ENCODE measurements at places on chromosomes 12 and 14. TPM values are rescaled to one million over a fixed set of nuclear protein-coding genes. Genes with fewer than 3 reads are reported as not detected.

- H3K4me1 ChIP-seq = no peaks in the 10 kb centered on the region
- H3K36me3 ChIP-seq = no peaks in the 10 kb centered on the region
- H3K27ac ChIP-seq = no peak overlapping the region
Observed at GRCh38 chr12:1517734-1518525, 76.5 kb downstream of the FBXL14 start.

DNA sequence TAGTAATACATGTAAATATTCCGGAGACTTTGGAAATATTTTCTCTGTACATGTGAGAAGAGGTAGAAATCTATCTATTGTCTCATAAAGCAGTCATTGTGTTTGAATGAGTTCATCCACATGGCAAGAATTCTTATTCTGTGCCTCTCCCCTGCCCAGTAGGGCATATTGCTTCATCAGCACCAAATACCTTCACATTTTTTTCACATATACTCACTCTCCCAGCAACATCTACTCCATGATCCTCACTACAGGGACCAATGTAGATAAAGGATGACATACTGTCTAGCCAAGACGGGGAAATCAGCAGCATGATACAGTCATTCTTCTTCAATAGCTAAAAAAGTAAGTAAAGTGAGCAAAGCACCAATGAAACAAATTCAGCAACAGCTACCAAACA lies 1.3 kb upstream of the TAS2R14 start:
- H3K27ac ChIP-seq = no peak overlapping the region
- H3K27me3 ChIP-seq = no peaks in the 10 kb centered on the region
- no peak for DNase-seq
- H3K4me3 ChIP-seq = no peak overlapping the region

DNA sequence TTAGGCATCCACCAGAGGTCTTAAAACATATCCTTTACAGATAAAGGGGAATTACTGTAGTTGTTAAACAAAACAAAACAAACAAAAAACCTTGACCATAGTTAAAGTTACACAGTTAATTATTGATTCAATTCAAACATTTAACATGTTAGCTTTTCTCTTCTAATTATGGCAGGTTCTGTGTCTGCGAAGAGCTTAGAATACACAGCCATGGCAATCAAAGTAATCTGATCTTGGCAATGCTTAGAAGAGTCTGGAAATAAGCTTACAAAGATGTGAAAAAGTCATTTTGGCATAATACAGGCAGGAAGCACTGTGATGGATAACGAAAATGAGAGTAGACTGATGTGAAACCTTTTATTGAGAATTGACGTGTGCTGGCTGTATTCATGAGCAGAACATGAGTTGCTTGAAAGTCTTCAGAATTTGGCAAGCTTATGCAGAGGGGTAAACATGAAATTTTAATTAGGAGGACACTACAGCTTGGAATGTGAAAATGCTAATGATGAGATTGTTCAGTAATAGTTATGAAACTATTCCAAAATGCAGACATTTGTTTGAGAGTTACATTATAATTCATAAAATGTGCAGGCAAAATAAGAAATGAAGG lies 629.6 kb downstream of the FSCB start:
- no peaks in the 10 kb centered on the region for H3K27me3 ChIP-seq
- no peak overlapping the region for H3K4me3 ChIP-seq
- no peak for DNase-seq
- no peaks in the 10 kb centered on the region for H3K36me3 ChIP-seq
- H3K4me1 ChIP-seq = no peaks in the 10 kb centered on the region

SCARB1 gene
- 11.1 TPM for total RNA-seq

RFX4 gene
- total RNA-seq = not detected

DNA sequence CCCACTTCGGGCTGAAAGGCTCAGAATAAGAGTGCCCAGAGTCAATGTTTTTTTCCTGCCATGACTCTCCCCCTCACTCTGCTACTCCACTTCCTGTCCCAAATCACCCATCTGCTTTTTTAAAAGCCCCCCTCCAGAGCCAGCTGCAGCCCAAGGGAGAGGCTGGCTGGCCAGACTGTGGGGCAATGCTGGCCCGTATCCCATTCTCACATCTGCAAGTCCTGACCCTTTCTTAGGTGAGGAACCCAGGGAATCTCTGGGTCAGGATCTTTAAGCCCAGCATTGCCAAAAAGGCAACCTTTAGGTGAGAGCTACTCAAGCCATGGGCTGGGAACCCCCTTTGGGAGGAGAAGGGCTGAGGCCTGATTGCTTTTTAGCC lies 1.7 kb upstream of the ITGA5 start:
- H3K27me3 ChIP-seq = no peaks in the 10 kb centered on the region
- peak overlapping the region; percentile 89 for H3K27ac ChIP-seq
- DNase-seq = no peak
- H3K4me1 ChIP-seq = peaks cover 92% of the 10 kb centered on the region

DNA sequence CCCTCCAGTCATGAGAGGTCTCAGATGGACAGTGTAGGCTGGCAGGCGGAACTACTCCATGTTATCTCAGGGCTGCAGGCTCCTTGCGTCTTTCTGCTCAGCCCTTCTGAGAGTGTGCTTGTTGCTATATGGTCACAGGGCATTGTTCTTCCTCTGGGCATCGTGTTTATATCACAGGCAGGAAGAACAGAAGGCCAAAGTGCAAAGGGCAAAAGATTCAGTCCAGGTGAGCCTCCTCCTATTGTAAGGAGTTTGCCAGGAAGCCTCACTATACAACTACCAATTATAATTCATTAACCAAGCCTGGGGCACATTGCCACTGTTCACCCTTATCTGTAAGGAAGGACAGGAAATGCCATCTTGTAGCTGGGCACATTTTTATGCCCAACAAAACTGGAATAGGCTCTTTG lies 195.5 kb upstream of the KITLG start:
- H3K36me3 ChIP-seq = no peaks in the 10 kb centered on the region
- H3K4me1 ChIP-seq = no peaks in the 10 kb centered on the region
- no peaks in the 10 kb centered on the region for H3K27me3 ChIP-seq
- no peak overlapping the region for H3K27ac ChIP-seq

GLI1 gene
- 0.93 TPM for total RNA-seq

DNA sequence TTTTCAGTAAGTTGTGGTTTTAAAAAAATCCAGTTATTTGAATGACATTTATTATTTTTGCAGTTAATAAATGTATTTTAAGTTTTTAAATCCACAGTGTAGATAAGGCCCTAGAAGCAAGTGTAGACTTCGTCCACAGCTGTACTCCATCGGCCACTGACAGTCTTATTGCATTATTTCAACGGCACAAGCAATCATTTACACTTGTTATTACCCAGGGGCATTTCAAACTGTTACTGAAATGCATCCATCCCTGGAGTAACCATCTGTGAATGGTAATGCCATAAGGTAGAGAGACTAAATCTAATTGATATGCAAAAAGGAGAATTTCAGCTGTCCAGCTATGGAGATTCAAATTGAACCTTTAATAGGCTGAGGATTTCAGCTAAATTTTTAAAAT lies 48.4 kb downstream of the BICD1 start:
- H3K36me3 ChIP-seq = no peaks in the 10 kb centered on the region
- H3K27me3 ChIP-seq = no peaks in the 10 kb centered on the region
- no peak for DNase-seq
- no peak overlapping the region for H3K27ac ChIP-seq
- H3K4me1 ChIP-seq = peaks cover 6% of the 10 kb centered on the region
- H3K4me3 ChIP-seq = no peak overlapping the region

- peaks cover 58% of the 10 kb centered on the region for H3K36me3 ChIP-seq
- DNase-seq = no peak
- no peak overlapping the region for H3K27ac ChIP-seq
- peaks cover 24% of the 10 kb centered on the region for H3K4me1 ChIP-seq
- H3K4me3 ChIP-seq = no peak overlapping the region
Observed at GRCh38 chr12:32605326-32606095, 73.6 kb upstream of the DNM1L start.

TEX52 gene
- total RNA-seq = not detected

MYO1H gene
- 0.16 TPM for total RNA-seq

- no peak for DNase-seq
- H3K36me3 ChIP-seq = no peaks in the 10 kb centered on the region
Observed at GRCh38 chr12:14193639-14194038, 171.8 kb upstream of the ATF7IP start.

GRCh38 chr12:99110868-99111267 lies 465.8 kb downstream of the APAF1 start:
- H3K27ac ChIP-seq = no peak overlapping the region
- no peaks in the 10 kb centered on the region for H3K36me3 ChIP-seq
- DNase-seq = no peak
- no peaks in the 10 kb centered on the region for H3K27me3 ChIP-seq
- H3K4me3 ChIP-seq = no peak overlapping the region

DNA sequence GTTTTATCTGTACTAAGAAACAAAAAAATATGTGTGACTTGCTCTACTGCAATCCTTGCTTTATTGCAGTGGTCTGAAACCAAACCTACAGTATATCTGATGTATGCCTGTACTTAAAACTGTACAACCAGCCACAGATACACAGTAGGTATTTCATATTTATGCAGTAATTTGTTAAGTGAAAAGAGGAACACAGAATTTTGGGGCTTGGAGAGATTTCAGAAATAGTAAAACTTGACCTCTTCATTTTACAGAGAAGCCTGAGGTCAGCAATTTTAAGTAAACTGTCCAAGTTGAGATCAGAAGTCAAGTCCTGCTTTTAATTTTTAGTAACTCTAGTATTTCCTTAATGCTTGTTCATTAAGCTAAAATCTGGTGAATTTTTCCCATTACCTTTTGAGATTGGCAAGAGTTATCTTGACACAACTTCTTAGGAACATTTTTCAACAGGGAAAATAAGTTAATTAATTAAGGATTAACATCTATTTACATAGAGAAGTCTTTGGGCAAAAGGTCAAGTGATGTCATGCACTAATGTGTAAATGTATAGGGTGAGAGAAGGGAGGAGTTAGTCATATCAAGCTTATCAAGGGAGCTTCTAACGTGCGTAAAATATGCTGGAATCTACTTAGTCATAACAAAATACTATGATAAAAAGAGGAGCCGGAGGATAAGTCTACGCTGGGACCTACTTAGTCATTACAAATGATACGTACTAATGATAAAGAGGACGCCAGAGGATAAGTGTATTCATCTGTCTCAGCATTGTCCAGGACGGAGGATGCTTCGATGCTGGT lies 66.0 kb upstream of the GTF2A1 start:
- no peaks in the 10 kb centered on the region for H3K36me3 ChIP-seq
- no peak overlapping the region for H3K4me3 ChIP-seq
- no peak for DNase-seq

BCL2L14 gene
- not detected for total RNA-seq

GRCh38 chr14:32472512-32473463 lies 143.7 kb downstream of the AKAP6 start:
- no peaks in the 10 kb centered on the region for H3K27me3 ChIP-seq
- H3K27ac ChIP-seq = peak overlapping the region; percentile 84
- no peak overlapping the region for H3K4me3 ChIP-seq
- DNase-seq = peak; percentile 39
- peaks cover 85% of the 10 kb centered on the region for H3K4me1 ChIP-seq

DNA sequence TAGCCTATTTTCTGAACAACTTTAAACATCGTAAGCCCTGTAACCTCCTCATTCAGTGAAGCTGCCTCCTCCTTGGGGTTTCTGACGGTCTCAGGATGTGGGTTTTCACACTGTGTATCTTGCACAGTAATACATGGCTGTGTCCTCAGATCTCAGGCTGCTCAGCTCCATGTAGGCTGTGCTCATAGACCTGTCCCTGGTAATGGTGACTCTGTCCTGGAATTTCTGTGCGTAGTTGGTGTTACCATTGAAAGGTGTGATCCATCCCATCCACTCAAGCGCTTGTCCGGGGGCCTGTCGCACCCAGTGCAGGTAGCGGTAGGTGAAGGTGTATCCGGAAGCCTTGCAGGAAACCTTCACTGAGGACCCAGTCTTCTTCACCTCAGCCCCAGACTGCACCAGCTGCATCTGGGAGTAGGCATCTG lies 980.5 kb downstream of the TMEM121 start:
- no peak overlapping the region for H3K4me3 ChIP-seq
- no peaks in the 10 kb centered on the region for H3K36me3 ChIP-seq
- no peak overlapping the region for H3K27ac ChIP-seq

DNA sequence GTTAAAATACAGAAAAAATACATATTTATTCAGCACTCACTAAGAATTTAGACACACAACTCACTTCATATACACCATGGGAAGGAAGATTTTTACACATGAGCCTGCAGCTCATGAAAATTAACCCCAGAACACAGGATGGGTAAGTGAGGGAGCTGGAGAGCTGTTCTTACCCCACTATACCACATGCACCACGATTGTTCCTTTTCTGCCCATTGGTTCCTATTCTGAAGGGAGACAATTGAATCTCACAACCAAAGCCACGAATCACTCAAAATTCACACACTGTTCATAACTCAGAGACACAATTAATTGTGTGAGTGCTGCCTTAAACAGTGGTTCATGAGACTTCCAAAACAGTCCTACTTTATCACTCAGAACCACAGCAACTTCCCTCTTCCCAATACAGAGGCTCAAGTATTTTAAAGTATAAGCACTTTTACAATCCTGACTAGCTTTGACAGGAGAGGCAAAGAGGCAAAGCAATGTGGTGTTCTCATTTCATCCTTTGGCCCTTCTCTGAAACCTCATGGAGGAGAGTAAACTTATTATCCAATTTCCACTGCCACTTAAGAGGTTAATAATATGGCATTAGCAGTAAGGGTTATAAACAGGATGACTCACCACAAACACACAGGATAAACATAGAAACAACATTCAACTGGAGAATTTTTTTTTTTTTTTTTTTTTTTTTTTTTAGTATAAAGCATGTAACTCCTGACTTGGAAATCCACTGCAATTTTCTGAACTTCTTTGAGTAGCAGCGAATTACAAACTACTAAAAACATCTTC lies 59.5 kb downstream of the ITPR2 start:
- DNase-seq = no peak
- peaks cover 15% of the 10 kb centered on the region for H3K36me3 ChIP-seq
- no peak overlapping the region for H3K4me3 ChIP-seq
- H3K27me3 ChIP-seq = no peaks in the 10 kb centered on the region
- no peak overlapping the region for H3K27ac ChIP-seq

DNA sequence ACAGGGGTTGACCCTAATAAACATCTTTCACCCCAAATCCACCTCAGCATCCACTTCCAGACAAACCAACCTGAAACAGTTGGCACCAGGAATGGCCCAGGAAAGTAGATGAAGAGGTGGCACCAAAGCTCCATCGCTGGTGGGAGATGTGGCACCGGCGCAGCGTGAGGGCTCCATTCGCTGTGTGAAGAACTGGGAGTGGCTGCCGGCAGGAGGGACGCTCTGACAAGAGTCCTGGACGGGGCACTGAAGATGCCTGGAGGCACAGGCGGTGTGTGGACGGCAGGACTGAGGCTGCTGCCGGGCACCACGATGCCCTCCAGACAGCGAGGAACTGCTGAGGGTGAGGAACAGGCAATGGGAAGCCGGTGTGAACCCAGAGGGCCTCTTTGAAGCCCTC lies 29.3 kb downstream of the DIO3 start:
- DNase-seq = no peak
- no peaks in the 10 kb centered on the region for H3K36me3 ChIP-seq

- H3K4me3 ChIP-seq = no peak overlapping the region
- no peak overlapping the region for H3K27ac ChIP-seq
- no peaks in the 10 kb centered on the region for H3K27me3 ChIP-seq
- peaks cover 55% of the 10 kb centered on the region for H3K4me1 ChIP-seq
- no peaks in the 10 kb centered on the region for H3K36me3 ChIP-seq
Observed at GRCh38 chr12:77343291-77343690, 277.9 kb upstream of the E2F7 start.
